ENCODE measurements at places on chromosomes 1 and 21. TPM values are rescaled to one million over a fixed set of nuclear protein-coding genes. Genes with fewer than 3 reads are reported as not detected.

The PCP4 gene
- total RNA-seq, result not detected

The PEAR1 gene
- 0.36 TPM for total RNA-seq

The KLF18 gene
- not detected for total RNA-seq

The MRPL20 gene
- 205 TPM for total RNA-seq

The SLC35F3 gene
- total RNA-seq, result 8.2 TPM

The RABGAP1L gene
- total RNA-seq, result 40.6 TPM

The AMY1B gene
- total RNA-seq, result not detected

The AMPD2 gene
- 100 TPM for total RNA-seq

The OLIG2 gene
- total RNA-seq, result not detected

The HTR1D gene
- total RNA-seq, result not detected

The PROX1 gene
- total RNA-seq, result not detected

The OXCT2 gene
- total RNA-seq, result 1.6 TPM

The IGSF5 gene
- total RNA-seq, result not detected

The LCE1B gene
- total RNA-seq, result not detected

The GBP1 gene
- total RNA-seq, result 39.5 TPM

The IFNGR2 gene
- 3.7 TPM for total RNA-seq

The DNAJB4 gene
- 10.2 TPM for total RNA-seq

The GPR137B gene
- total RNA-seq, result 10.5 TPM

The SPATA17 gene
- total RNA-seq, result not detected

The EDN2 gene
- total RNA-seq, result not detected

The ERICH3 gene
- total RNA-seq, result not detected

The SPRR2A gene
- total RNA-seq, result not detected

The S100A9 gene
- total RNA-seq, result not detected

The PCSK9 gene
- total RNA-seq, result not detected

The TMEM200B gene
- 0.56 TPM for total RNA-seq

The GFI1 gene
- 103 TPM for total RNA-seq

The PUM1 gene
- 132 TPM for total RNA-seq

The THEM4 gene
- total RNA-seq, result 27.5 TPM

The BARHL2 gene
- total RNA-seq, result not detected

The ITLN2 gene
- total RNA-seq, result not detected

The WNT3A gene
- total RNA-seq, result not detected

The SLAMF6 gene
- total RNA-seq, result 50.1 TPM

The COL6A1 gene
- 0.42 TPM for total RNA-seq

The ASTN1 gene
- not detected for total RNA-seq

The CYYR1 gene
- not detected for total RNA-seq

The CDA gene
- total RNA-seq, result not detected
